CD4-positive, alpha-beta T cell treated with Interleukin-17A for 1 hour (primary cell): ENCODE measurements at places on chromosomes 5 and 9.

GRCh38 chr5:10588779-10589447, 25.0 kb downstream of the ANKRD33B start:
- no peak for DNase-seq

GRCh38 chr5:83524991-83525390, 53.4 kb downstream of the VCAN start:
- no peak for DNase-seq

DNA sequence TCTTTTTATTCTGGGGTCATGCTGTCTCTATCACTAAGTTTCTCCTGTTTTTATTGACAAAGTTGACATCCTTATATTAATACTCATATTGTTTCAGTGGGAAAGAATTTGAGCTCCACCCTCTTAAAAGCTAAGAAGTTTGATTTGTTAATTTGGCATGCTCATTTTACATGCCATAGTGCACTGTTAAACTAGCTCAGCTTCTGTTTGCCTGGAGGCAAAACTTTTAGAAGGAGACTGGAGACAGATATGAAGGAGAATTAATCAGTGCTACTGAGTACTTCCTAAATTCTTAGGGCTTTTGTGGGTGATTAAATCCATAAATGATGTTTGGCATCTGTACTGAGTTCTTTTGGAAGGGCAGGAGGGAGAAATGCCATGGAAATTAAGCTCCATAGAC, 138.9 kb downstream of the NTRK2 start:
- DNase-seq = no peak

- DNase-seq = no peak
Measured at GRCh38 chr9:91835632-91836031, 114.4 kb downstream of the ROR2 start.

DNA sequence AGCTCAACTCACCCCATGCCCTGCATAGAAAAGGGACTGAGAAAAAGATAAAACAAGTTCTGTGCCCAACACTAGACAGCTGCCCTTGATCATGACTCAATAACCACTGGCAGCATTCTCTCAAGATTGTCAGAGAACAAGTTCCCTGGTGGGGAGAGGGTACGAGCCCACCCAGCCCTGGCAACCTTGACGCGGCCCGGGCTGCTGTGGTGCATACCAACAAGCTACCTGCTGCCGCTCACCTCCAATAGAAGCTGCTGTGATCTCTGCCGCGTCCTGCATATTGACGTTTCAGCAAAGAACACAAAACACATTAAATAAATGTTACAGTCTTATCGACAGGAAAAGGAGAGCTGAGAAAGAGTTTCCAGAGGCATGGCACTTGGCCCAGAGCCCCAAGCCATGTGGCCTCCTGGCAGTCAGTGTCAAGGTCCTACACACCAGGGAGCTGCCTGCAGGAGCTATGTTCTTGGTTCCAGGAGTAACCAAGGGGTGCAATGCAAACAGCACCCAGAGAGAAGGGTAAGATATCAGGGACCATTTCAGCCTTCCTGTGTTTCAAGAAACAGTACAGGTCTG, 28.3 kb downstream of the WHRN start:
- DNase-seq = no peak

DNA sequence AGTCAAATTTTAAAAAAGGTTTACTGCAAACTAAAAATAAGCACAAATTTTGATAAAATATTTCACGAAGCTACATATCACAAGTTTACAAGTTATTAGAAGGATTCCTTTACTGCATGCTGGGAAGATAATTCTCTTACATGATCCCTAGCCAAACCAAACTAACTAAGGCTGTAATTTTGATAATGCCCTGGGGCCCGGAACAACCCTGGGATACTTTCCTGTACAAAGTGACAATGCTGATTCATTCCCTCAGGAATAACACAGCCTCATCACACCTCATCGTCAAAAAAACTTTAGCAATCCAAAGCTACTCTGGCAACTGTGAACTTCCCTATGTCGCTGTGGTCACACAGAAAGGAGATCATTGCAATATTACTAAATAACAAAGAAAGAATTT, 402.9 kb downstream of the RAB3C start:
- DNase-seq = no peak

DNA sequence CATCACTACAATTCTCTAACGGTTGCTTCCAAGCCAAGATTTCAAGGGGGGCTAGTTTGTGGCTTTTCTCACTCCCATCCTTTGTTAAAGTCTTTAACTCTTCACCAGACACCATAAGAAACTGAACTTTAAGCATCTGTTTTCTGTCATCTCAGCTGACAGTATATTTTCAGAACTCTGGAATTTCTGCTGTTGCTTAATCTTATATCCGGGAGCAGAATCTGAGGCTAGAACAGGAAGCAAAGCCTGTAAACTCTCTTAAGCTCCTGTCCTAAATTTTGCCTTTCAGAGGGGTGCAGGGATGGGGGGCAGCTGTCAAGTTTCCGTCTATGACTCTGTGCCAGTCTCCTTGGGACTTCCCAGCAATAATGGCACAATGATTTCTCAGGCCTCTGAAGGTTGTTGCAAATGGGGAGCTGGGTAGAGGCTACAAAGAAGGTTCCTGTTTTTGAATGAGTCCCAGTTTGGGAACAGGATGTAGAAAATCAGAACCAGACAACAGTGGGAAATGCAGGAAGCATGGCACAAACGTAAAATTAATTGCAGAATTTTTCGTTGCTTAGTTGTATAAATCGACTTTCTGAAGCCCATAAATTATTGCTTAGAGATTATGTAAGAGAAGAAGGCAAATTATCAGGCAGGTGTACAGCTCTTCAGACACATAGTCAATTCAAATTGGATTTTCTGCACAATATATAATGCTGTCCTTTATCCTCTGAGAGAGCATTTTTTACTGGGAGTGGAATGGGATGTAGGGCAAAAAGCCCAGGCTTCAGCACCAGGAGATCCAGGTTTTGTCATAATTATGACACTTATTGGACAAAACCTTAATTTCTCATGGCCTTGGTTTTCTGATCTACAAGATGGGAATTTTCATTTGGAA, 430.9 kb downstream of the DMAC1 start:
- DNase-seq = no peak

- DNase-seq = no peak
Measured at GRCh38 chr5:73983644-73984043, 357.6 kb downstream of the ARHGEF28 start.

DNA sequence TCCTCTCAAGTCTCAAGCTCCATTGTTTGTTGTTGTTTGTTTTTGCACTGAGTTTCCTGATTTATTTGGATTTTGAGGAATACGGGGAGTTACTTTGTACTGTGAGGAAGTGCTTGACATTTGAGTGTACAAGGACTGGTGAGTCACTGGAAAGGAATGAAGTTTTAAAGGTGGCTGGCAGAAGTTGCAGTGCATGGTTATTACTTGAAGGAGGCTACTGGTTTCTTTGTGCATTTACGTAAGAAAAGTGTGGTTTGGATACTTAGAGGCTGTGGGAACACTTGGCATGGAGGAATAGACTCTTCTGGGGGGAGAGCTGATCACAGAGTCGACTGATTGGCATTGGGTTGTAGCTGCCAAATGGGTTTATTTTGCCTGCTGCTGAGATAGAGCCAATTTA, 919.0 kb downstream of the TAF11L14 start:
- no peak for DNase-seq

- no peak for DNase-seq
Measured at GRCh38 chr9:111985315-111985714, 88.7 kb downstream of the UGCG start.

DNA sequence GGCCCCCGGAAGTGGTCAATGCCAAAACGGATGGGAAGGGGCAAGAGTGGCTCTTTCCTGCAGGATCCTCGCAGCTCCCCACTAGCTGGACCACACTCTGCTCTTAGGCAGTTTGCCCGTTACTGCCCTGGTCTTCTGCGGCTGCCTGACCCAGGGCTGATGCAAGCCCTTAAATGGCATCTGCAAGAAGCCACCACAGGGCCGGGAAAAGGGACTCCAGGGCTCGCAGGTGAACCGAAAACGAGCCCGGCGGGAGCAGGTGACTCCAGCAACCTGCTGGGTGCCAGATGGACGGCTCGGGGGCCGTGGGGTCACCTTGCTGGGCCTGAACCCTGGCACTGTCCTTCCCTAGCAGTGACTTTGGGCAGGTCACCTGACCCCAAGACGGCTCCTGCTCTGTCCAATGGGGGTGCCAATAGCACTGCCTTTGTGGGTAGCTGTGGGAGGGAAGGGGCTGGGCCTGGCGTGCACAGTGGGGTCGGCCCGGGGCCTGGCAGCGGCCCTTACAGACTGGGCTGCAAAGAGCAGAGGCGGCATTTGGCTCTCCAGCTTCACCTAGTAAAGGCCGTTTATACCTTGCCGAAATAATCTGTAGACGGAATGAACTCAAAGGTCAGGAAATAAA, 1.3 kb downstream of the TMEM250 start:
- DNase-seq = no peak

DNA sequence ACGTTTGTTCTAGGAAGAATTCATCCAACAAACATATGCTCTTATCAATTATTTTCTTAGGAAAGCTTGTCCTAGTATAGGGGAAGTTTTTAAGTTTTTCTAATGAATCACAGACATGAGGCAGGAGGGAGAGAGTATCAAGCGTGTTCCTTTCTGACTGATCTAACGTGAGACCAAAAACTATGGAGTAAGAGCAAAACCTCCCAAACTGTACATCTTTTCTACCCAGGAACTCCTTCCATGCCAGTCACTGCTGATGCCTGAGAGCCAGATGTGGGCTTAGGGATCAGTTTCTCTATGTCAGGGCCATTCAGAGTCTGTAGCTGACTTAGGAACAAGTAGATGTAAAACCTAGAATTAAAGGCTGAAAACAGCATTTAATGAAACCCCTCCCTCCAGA, 51.7 kb upstream of the NFIB start:
- no peak for DNase-seq

GRCh38 chr5:172958331-172959046, 735 bp upstream of the RPL26L1 start:
- DNase-seq = peak; percentile 69

- no peak for DNase-seq
Measured at GRCh38 chr5:89351975-89352374, 469.0 kb upstream of the MEF2C start.

DNA sequence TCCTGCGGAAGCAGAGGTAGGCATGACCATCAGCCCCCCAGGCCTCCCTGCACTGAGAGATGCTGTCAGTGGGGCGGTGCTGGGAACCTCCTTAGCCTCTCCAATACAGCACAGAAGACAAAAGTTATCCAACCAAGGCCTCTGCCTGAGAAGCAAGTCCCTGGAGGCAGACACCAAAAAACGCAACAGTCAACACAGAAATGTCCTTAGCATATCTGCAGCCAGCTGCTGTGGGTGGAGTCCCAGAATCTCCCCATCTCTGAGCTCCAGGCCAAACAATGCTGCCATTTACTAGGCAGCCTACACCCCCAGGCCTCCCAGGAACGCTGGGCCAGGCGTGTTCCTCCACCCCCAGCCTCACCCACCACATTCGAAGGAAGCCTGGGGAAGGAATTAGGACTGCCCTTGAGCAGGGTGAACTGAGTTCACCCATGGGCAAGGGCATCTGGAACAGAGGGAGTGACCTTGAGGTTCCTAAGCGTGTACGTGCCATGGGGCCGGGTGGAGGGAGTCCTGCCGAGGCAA, 43.7 kb downstream of the STK10 start:
- no peak for DNase-seq

GRCh38 chr5:80275347-80275746, 19.5 kb upstream of the SERINC5 start:
- DNase-seq = peak; percentile 55

GRCh38 chr5:68950930-68951329, 142.9 kb upstream of the SLC30A5 start:
- DNase-seq = no peak

- DNase-seq = no peak
Measured at GRCh38 chr9:91488341-91488740, 64.7 kb upstream of the NFIL3 start.

DNA sequence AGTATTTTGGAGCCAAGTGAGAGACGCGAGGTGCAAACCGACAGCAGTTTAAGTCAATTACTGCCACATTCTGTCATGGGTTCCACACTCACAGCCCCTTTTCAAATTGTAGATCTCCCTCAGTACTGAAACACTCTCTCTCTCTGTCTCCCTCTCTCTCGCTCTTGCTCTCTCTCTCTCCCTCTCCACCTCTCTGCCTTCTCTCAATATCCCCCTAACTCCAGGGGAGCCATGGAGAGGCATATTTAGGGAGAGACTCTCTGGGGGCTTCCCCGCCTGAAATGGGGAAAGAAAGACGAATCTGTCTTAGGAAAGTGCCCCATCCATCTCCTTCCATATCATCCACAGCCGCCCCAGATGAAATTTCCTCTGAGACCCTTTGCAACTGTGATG, 1.6 kb downstream of the BRINP1 start:
- no peak for DNase-seq

DNA sequence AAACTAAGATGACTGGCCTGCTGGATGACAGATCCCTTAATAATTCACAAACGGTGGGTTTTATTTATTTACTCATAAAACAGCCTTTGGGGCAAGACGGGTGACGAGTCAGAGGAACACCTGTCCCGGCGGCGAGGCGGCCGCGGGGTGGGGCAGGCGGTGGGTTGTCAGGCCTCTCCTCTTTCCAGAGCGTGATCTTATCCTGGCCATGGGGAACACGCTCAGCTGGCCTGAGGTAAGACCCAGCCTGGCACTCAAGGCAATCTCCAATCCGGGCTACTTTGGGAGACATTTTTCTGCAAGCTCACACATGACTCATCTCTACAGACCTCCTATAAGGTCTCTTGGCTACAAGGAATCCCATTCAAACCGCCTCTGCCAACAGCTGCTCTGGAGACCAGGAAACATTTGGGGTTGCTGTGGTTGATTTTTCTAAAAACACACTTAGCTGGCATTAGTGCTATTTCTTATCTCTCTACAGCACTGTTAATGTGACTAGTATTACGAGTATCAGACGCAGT, 6.3 kb downstream of the RAPGEF1 start:
- DNase-seq = peak; percentile 69

DNA sequence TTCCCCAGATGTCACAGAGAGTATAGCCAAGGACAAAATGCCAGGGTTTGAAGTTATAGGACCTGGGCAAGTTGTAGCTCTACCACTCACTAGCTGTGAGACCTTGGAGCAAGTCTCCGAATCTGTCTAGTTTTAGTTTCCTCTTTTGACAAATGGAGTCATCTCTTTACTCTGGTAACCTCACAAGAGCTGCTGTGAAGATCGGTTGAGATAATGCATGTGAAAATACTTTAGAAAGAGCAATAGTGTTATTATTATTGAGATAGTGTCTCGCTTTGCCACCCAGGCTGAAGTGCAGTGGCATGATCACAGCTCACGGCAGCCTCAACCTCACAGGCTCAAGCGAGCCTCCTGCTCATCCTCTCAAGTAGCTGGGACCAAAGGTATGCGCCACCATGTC, 117.9 kb upstream of the NR5A1 start:
- DNase-seq = no peak

DNA sequence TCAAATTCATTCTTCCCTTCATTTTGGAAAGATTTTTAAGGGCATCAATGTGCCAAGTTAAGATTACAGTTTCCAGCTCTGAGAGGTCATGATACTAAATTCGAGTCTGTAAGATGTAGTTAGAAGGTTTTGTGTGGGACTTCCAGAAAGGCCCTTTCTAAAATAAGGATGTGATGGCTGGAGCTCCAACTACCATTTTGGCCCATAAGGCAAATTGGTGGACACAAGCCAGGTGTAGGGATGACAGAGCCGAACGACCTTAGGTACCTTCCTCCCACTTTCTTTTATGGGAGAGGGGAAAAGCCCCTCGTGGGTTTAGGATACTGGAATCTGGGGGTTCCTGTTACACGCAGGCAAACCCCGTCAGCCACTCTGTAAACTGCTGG, 54.3 kb upstream of the PTPDC1 start:
- DNase-seq = peak; percentile 0
